CD4-positive, alpha-beta T cell treated with Interleukin-10 for 1 hour (primary cell): ENCODE measurements at places on chromosomes 1 and 21.

- DNase-seq: no peak
Measured at GRCh38 chr1:209318181-209319056, 265.1 kb upstream of the CAMK1G start.

DNA sequence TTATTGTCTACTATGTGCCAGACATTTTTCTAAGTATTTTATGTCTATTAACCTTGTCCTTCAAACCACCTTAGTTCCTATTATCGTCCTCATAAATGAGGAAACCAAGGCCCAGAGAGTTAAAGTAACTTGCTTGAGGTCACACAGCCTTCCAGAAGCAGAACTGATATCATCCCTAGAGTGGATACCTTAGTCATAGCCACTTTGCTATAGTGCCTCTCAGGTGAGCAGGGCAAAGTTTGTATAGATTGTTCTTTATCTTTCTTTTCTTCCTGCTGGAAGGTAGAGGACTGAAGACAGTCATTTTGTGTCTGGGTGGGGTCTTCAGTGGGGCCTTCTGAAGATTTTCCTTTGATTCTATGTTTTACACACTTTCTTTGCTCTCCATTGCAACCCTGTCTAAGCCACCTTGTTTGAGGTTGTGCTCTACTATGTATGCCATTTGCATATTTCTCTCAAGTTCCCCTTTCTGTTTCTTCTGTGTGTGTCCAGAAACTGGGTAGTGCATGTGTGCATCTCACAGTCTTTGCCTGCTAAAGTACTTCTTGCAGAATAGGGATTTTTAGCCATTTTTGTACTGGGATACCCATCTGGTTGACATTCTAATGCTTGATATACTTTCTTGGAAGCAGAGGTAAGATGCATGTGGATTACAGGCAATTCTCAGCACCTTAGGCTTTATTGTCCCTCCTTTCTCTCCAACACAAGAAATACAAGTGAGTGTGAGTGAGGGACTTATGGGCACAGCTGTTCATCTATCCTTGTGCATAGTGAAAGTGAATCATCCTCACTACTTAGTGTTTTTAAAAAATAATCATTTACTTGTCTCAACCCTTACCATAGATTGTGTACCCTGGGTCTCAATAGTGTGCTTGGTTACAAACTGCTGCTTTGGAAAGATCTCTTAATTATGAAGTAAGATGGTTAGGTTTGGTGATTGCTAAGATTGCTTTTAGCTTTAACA, 207.6 kb upstream of the HMCN1 start:
- DNase-seq: no peak

DNA sequence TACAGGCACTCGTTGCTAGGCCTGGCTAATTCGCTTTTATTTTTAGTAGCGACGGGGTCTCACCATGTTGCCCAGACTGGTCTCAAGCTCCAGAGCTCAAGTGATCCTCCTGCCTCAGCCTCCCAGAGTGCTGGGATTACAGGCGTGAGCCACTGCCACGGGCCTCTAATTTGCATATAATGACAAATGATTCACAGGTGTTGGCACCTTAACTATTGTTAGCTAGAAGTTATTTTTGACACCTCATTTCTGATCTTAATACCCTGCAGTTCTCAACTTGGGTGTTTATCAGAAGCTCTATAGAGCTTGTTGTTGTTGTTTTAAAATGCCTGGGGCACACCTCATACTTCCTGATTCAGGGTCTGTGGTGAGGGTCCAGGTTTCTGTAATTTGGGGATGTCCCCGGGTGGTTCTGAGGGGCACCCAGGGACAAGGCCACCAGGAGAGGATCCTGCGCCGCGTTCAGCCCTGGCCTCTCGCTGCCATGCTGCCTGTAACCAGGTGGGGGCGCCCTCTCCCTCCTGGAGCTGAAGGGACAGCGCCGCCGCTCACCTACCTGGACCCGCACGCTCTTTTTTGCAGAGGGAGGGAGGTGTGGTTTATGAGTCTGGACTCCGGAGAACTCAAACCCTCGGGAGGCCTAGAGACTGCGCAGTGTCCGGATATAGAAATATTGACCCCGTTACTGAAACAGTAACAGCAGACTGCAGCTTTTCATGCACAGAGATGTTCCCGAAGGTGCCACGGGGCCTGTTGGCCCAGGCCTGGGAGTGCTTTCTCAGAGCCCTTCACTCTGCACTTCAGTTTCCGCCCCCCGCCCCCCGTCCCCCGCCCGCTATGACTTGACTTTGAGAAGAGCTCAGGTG, 23.0 kb upstream of the NEK2 start:
- peak; percentile 83 for DNase-seq

DNA sequence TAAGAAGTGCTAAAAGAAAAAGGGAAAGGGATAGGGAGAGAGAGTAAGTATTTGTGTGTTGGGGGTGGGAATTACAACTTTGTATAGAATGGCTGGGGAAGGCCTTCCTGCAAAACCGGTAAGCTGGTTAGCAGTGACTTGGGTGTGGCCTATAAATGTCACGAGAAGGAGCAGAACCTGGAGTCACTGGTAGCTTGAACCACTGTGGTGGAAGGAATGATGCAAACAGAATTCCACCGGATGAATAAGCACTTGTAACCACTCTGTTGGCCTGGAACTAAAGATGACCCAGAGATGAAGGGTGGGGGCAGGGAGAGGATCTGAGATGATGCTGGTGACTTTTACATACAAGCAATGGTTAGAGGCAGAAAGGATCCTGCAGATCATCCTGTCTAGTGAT, 8.9 kb downstream of the XKR8 start:
- no peak for DNase-seq

- no peak for DNase-seq
Measured at GRCh38 chr1:160377585-160378206, 10.8 kb downstream of the NHLH1 start.

DNA sequence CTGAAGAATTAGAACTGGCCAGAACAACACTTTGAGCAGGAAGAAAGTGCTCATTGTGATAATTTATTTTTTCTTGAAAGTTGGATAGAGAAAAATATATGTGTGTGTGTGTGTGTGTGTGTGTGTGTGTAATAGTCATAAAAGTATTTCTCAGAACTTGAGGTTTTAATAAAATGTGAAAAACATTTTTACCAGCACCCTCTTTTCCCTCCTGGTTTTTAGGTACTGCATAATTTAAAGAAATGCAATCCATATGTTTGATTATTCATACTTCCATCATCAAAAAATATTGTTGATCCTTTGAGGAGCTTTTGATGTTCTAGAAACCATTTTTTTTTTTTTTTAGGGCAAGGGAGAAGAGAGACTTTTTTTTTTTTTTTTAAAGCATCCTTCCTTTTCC, 66.8 kb upstream of the JUN start:
- no peak for DNase-seq

DNA sequence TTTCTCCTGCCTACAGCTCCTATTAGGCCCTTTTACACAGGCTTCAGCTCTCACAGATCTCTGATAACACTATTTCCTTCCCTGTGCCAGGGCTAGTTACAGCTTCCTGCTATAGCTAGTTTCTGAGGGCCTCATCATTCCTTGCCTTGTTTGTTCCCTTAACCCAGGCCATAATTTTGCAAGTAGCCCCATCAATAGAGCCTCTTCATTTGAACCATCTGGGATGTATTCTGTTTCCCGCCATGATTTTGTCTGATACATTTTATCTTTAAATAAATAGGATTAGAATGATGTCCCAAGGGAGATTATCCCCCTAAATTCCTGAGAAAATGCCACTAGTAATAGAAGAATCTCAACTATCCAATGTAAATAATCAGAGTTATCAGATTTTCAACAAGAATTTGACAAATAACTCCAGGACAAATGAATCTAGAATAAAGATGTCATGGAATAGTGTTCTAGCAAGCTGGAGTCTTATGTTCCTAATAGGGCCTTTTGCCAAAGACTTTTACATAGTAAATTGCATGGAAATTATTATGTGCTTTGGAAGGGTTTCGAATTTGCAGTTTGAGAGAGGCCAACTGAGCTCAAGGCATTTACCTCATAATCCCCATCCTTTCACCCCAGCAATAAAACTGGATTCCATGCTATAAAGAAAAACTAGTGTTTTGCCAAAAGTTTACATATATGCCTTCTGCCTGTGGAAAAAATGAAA, 16.1 kb downstream of the IFT25 start:
- DNase-seq: no peak

DNA sequence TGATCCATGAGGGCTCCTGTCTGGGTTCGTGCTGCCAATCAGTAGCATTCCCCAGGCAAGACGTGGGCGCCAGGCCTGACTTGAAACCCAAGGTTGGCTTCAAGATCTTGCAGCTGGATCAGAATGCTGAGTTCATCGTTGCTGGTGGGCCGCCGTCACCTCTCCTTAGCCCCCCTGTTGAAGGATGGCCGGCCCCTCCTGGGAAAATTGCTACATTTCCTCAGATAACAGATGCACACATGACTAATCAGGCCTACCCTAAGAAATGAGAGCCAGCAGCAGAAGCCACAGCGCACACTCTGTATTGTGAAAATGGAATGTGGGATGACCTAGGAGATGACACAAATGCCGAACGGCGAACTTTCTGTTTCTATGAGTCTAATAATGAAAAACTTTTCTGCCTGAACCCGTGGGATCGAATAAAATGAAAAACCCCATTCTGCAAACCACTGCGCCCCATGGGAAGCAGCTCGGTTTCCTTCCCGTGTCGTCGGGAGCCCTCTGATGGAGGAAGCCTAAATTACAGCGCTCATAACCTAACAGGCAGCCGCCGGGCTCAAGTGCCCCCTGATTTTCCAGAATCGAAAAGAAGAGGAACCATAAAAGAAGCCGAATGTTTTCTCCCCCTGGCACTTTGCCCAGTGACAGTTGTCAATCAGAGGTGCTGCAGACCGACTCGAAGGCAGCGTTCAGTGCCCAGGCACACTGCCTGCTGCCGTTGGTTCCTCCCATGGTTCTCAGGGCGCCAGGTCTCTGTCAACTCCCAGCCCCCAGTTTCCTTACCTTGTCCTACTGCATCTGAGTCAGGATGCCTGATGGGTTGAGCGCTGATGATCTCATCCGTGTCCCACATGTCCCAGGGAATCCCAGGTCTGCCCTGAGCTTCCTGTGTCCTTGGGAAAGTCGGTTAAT, 38.2 kb upstream of the H6PD start:
- peak; percentile 58 for DNase-seq

- no peak for DNase-seq
Measured at GRCh38 chr1:33256221-33256470, 146 bp upstream of the ZNF362 start.

DNA sequence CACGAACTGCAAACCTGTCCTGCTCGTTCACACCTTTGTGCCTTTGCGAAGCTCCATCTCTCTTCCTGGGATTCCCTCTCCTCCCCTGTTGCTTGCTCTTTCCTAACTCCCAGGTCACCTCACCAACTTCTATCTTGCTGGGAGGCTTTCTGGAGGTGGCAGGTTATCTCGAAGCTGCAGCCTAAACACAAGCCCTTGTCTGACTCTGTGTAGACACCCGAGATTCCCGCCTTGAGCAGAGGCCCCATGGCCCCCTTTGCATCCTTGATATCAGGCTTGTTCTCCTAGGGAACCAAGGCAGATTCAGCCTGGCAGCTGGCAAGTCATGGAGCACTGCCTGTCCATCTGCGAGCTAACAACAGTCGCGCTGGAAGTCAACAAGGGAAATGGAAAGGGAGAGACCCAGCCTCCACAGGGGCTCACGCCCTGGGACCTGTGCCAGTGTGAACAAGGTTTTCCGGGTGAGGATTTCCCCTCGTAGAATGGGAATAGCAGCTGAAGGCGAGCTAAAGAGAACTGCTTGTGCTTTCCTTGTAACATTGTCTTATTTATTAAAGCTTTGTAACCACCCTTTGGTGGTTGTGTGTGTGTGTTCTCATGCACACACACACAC, 109.5 kb upstream of the JUN start:
- no peak for DNase-seq

- DNase-seq: no peak
Measured at GRCh38 chr1:158809862-158810261, 21.3 kb upstream of the MNDA start.

- DNase-seq: no peak
Measured at GRCh38 chr1:203764105-203765028, 616 bp upstream of the LAX1 start.

DNA sequence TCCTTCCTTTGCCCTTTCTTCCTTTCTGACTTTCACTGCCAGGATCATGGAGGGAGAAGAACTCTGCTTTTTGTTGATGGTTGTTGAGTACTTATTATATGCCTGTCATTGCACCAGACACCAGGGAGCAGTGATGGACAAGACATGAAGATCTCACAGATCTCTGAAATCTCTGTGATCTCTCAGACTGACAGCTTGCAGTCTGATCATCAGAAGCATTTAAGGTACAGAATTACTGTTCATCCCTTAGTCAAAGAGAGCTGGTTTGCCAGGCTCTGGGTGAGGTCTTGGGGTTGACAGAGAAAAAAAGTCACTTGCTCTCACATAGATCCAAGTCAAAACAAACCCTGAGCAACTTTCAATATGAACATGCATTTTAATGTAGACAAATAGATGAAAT, 299.5 kb upstream of the FMN2 start:
- no peak for DNase-seq

DNA sequence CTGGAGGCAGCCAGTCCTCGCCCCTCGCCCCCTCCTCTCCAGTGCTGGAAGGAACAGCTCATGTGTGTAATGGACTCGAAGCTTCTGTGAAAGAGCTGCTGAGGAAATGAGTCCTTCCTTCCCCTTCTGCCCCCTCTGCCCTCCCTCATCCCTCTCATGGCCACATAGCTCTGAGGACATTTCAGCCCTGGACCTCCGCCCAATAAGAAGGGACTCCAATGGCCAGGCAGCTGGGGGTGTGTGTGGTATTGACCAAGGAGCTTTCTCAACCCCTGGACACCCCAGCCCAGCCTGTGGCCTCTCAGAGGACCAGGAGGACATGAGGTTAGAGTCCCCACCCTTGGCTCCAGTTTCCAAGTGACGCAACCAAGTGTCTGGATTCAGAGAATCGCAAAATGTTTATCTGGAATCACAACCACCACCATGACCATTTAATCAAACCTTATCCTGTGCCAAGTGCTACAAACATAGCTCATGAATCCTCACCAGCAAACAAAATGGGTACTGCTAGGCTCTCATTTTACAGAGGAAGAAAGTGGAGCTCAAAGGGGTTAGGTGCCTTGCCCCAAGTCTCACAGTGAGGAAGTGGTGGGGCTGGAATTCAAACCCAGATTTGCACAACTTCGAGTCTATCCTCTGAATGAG, 47.8 kb upstream of the ECE1 start:
- no peak for DNase-seq

GRCh38 chr1:15011661-15012060, 141.9 kb upstream of the TMEM51 start:
- DNase-seq: no peak

- DNase-seq: no peak
Measured at GRCh38 chr1:156654700-156655099, 12.8 kb downstream of the BCAN start.

DNA sequence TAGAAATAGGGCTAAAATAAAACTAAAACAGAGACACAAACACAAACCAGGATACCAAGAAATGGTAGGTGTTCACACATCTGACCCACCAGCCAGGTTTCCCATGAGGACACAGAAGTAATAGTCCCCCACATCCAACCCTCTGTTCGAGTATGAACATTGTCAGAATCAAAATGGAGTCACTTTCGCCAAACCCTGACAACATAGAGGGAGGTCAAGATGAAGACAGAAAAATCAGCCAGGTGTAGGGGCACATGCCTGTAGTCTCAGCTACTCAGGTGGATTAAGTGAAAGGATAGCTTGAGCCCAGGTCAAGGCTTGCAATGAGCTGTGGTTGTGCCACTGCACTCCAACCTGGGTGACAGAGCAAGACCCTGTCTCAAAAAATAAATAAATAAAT, 3.8 kb downstream of the UBE2G2 start:
- no peak for DNase-seq
